ENCODE measurements at places on chromosomes 5 and 9.
A peak's percentile ranks its signal among the peaks of the same experiment; 100 is the strongest.

- DNase-seq: peak; percentile 79
These were observed 1.3 kb downstream of the CD74 start for GRCh38 chr5:150411245-150411979.

DNA sequence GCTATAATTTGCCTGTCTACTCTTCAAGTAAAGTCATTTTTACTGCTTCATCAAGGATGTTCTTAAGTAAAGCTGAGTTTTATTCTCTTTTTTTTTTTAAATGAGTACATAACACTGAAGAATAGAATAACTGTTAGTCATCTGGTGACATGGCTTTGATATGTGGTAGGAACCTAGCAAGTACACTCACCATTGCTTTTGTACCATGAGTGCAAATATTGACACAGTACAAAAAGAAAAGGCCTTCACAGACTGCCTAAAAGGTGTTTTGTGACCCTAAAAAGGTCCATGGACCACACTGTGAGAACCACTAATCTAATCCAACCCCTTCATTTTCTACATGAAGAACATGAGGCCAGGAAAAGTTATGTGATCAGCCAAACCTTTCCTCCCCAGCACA lies 55.0 kb downstream of the ECPAS start:
- DNase-seq: no peak

DNA sequence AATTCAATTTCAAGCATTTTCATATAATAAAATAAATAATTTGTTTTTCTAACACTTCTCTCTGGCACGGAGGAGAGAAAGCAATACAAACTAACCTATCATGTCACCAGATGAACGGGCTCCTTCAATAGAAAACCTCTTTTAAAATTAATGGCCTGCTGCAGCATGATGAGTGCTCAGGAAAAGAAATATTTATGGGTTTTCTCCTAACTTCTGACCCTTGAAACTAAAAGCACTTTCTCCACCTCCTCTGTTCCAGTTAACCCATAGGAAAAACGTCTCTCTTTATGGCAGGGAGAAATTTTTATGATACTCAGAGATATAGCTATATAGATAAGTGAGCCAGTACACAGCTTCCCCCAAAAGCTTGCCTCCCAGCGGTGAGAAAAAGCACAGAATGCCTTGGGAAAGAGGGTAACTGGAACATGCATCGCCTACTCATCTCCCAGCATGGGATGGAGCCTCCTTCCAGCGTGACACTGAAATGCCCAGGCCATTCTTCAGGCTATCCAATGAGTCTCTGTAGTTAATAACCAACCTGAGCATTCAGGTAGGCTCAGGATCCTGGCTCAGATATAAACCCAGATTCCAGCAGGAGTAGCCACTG lies 963.0 kb upstream of the DMAC1 start:
- no peak for DNase-seq

GRCh38 chr5:76091351-76091750 lies 8.2 kb downstream of the SV2C start:
- DNase-seq: no peak

DNA sequence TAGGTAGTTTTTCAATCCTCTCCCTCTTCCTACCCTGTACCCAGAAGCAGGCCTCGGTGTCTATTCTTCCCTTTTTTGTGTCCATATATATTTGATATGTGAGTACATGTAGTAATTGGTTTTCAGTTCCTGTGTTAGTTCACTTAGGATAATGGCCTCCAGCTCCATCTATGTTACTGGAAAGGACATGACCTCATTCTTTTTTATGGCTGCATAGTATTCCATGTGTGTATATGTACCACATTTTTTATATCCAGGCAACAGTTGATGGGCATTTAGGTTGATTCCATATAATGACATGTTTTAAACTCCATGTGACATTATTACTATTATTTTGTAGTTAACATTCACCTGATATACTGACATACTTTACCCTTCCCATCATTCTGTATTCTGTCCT lies 49.1 kb downstream of the CAVIN4 start:
- DNase-seq: no peak

DNA sequence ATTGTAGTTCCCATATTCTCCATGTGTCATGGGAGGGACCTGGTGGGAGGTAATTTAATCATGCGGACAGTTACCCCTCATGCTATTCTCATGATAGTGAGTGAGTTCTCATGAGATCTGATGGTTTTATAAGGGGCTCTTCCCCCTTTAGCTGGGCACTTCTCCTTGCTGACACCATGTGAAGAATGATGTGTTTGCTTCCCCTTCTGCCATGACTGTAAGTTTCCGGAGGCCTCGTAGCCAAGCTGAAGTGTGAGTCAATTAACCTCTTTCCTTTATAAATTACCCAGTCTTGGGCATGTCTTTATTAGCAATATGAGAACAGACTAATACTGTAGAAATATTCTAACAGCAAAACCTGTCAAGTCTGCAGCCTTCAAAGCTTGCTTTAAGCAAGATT lies 293.2 kb downstream of the CTNND2 start:
- DNase-seq: no peak

GRCh38 chr5:54721116-54721515 lies 203.6 kb downstream of the SNX18 start:
- no peak for DNase-seq

- DNase-seq: no peak
These were observed 7.3 kb upstream of the SPATA24 start for GRCh38 chr5:139410993-139411828.

DNA sequence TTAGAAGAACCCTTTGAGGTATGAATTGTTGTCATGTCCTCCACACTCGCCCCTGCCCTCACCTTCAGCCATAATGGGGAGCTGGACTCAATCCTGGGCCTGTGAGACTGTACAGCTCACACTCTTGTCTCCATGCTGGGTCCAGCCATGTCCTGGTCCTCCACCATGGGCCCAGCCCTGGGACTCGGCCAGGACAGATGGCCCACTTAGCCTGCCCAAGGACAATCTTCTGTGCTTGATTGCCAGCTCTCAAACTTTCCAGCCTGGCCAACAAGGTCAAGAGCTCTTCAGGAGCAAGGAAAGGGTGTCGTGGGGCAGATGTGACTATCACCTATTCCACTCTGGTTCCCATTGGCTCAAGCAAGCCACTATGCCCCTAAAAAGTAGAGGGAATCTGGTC lies 90.8 kb downstream of the HRH2 start:
- DNase-seq: no peak

DNA sequence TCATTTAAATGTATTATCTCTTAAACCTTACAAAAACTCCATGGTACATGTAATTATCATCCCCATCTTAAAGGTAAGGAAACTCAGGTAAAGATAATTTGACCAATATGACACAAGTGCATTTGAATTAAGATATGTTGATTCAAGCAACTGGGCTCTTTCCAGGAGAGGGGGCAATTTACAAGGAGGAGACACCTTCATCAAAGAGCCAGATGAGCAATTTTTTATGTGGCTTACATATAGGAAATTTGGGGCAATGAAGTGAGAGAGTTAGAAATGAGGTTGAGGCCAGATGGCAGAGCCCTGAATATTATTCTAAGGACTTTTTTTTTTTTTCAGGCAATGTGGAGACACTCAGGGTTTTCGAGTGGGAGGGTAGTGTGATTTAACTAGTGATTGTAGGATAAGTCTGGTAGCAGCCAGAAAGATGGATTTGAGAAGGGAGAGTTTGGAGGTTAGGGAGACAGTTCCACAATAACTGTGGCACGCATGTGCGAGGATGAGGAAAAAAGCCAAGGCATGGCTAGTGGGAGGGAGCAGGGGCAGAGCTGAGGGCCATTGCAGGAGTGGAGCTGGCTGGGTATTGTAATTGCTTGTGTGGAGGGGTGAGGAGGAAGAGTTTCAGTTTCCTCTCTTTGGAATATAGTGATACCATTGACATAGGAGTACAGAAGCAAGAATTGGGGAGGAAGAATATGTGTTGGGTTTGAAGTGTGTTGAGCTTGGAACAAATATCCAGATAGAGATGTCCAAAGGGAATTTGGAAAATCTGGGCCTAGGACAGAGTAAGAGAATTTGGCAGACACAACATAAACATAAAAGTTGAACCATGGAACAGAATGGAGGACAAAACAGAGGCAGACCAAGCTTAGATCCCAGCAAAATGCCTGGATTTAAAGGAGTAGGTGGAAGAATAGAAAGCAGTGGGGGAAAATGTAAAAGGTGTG lies 72.0 kb downstream of the ACTBL2 start:
- no peak for DNase-seq

DNA sequence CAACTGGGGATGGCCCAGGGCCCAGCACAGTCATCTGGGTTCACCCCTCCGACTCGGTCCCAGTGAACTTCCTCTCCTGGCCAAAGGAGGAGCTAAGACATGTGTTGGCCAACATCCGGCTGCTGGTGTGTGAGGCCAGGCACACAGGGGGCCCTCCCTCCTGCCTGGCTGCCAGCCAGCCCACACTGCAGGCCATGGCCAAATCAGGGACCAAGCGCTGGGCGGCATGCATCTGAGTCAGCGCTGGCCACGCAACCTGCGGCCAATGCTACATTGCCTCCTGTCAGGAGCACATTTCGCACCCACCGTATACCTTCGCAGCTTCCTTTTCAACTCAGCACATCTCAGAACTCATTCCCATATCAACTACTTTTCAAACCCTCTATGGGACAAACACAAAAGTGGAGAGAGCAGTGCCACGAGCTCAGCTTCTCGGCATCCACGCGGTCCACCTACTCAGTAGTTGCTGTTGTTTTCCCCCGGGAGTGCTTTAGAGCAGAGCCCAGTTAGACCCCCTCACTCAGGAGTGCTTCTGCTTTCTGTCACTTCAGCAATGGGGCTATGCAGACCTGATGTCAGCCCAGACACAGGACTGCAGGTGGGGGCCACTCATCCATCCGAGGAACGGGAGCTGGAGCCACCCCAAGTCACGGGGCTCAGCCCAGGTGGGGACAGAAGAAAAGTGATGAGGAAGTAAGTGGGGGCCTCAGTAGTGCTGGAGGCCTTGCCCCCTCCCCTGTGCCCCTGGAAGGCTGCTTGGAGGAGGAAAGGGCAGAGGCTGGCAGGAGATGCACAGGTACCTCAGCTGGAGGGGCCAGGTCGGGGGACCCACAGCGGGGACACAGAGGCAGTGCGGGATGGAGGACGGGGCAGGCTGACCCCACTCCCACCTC lies 13.9 kb downstream of the NINJ1 start:
- peak; percentile 97 for DNase-seq

GRCh38 chr5:14016549-14016948 lies 72.1 kb upstream of the DNAH5 start:
- no peak for DNase-seq

GRCh38 chr9:112605518-112605917 lies 112.4 kb downstream of the INIP start:
- DNase-seq: no peak

DNA sequence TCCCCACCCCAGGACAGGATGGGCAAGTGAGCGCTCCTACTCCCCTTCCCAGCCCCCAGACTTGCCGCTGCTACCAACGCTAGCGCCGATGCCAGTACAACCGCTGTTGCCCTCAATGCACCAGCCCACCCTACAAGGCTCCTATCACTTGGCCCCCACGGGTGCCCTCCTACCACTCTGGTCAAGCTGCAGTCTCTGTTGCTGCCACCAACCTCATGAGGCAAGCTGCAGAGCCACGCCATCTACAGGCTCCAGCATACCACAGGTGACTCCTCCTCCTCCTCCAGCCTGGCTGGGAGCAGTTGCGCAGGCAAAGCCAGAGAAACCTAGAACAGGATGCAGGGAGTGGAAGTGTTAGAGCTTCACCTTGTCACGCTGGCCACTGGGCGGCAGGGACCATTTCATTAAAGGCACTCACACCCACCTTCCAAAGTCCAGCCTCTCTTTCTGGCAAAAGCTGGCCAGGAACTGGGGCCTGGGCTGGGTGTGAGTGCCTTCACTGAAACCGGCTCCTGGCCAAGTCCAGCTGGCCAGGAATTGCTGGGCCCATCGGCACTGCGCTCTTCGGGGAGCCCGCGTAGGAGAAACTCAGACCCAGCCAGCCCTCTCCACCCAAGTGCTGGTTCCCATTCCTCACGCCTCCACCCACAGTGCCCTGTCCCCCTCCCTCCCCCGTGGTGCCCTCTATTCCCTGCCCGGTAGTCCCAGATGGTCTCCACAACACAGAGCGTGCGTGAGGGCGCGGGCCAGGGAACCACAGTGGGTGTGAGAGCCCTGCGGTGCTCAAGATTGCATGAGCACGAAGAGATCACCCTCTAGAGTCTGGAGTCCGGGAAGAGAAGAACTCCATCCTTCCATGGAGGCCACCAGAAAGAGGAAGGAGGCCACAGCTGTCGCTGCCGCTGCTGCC lies 1.6 kb upstream of the PCAT7 start:
- DNase-seq: no peak

DNA sequence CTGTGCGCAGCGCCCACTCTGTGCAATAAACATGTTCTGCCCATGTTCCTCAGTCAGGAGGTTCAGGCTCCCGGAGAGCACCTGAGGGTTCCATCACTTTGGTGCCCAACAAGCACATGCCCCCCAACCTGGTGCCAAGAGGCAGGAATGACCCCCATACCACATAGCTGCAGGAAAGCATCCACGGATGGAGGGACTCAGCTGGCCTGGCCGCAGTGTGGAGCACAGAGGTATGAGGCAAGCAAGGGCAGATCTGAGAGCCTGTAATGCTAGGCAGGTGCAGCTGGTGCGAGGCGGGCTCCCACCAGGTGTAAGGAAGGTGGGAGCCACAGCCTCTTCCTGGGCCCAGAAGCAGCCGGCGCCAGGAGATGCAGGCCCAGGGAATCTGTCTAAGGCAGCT lies 4.3 kb upstream of the MRNIP start:
- DNase-seq: no peak

DNA sequence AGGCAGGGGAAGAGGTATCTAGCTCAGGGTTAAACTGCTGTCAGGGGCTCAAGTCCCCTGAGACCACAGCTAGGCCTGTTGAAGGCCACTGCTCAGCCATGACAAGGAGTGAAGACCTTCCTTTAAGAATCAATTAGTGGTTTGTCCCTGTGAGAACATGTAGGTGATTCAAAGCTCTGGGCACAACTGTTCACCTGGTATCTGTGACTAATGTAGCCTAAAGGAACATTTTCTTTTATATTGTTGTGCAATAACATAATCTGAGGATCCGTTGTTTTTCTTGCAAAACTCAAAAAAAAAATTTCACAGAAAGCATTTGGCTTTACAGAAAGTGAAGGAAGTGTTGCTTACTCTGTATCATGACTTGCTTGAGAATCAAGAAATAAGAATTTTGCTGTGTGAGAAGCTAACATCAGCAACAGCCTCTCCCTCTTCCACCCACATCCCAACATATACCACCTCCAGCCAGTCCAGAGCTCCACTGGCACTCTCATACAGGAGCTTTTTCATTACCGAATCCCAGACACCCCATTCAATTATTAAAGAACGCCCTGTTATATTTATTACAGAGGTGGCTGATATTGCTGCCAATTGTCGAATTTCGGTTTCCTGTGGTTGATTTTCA lies 807.0 kb downstream of the TLE4 start:
- no peak for DNase-seq

- no peak for DNase-seq
These were observed 4.7 kb downstream of the SLC2A6 start for GRCh38 chr9:133474215-133474614.

- DNase-seq: no peak
These were observed 39.7 kb downstream of the NDUFS6 start for GRCh38 chr5:1840741-1841521.
